ENCODE measurements at places on chromosomes 5 and 9.

DNA sequence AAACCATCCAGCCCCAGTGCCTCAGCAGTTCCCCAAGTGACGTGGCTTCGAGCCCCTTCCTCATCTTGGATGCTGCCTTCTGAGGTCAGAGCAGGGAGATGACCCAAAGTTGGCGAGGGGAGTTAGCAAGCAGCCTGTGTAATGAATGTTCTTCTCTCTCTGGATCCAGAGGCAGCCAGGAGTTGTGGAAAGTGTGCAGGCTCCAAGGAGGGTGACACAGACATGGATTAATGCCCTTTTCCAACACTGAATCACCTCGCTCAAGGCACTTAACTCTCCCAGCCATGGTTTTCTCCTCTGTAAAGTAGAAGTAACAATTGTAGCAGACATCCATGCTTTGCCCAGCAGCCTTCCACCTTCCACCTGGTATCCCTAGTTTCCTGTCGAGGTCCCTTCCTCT, 64.6 kb upstream of the HAND1 start:
- DNase-seq, result no peak

- no peak for DNase-seq
These were observed 7.0 kb downstream of the MAMDC4 start for GRCh38 chr9:136858844-136859757.

DNA sequence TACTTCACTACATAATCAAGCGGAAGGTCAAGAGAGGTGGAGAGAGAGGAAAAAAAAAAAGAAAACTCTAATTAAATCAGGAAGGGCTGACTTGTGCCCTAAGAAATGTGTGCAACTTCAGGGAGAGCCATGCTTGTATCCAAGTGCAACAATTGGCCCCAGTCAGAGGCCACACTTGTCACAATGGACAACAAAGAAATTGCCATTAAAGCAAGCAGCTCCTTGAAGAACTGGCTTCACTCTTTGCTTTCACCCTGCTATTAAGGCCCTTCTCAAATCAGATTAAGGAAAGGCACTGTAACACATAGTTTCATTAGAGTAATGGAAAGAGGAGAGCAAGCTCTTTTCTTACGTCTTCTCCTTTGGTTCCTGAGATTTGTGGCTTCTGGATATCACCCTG, 480.9 kb upstream of the WWC1 start:
- DNase-seq, result no peak

DNA sequence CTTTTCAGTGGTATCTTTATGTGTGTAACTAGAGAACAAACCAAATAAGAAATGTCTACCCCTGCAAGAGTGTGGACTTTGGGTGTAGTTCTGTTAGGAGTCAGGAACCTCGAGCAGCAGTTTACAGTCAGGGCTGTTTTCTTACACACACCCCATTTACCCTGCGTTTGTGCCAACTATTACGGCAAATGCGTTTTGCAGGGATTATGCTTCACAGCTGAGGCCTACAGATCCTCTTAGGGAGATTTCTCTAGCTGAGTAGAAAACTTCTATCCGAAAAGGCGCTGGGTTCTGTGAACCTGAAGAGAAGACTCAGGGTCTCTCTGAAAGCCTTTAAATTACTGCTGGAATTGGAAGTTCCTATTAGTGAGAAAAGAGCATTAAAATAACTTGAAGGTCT, 51.4 kb downstream of the ACER2 start:
- DNase-seq, result no peak

DNA sequence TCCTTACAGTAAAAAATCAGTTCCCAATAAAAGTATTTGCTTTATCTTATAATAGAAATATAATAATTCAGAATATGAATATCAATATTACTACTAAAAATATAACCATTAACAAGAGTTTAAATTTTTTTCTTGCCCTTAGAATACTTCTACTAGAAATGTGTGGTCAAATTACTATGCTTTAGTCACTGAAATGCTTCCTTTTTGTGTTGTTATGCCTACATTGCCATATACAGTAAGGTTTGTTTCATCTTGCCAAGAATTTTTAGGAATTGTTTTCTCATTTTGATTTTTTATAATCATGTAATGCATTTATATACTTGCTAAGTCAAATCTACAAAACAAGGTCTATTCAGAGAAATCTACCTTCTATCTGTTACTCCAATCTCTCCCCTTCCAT, 181.7 kb downstream of the CDK5RAP2 start:
- DNase-seq, result no peak

DNA sequence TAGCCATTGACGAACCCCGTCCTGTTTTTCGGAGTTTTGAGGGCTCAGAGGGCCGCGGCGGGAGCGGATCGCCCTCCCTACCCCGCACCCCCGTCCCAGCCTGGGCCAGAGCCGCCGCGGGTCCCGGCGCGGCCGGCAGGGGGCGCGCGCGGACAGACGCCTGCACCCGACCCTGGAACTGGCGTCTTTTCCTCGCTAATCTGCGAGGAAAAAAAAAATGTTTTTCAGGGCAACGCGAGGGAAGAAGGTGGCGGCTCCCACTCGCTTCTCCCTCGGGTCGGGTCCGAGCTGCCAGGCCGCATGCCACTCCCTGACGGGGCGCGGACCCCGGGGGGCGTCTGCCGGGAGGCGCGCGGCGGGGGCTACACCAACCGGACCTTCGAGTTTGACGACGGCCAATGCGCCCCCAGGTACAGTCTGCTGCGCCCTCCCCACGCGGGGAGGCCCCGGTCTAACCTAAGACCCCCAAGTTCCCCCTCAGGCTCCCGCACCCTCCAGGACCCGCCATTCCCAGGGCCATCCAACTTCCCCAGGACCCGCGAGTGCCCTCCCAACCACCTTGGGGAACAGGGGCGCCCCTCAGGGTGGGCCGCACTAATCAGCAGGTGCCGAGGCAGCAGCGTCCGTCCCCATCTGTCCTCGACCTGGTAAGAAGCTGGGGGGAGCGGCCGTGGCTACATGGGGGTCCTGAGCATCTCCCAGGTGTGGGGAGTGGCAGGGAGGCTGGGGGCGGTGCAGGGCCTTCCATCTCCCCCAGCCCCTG, at the start of gene KCNT1:
Gene KCNT1 (plus strand): TSS at position 227 of the 763 bp plus-strand sequence. CDS start 74 bp downstream, at position 301.
- DNase-seq, result peak; percentile 36

DNA sequence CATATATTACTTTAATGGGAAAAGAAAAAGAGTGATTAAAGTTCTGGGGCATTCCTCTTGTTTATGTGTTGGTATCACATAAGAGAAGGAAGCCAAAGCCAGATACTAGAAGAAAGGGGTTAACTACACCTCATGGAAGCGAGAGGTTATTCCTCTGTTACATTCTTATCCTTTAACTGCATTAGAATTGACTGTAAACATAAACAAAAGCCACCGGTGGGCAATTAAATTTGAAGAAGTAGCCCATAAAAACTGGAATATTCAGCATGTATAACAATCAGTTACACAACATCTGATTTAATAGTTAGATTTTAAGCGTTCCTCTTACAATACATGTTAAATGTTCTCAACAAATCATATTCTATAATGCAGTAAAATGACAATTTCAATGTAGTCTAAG, 18.8 kb downstream of the POU5F2 start:
- no peak for DNase-seq

GRCh38 chr5:83914662-83915418, 194.2 kb upstream of the HAPLN1 start:
- no peak for DNase-seq

DNA sequence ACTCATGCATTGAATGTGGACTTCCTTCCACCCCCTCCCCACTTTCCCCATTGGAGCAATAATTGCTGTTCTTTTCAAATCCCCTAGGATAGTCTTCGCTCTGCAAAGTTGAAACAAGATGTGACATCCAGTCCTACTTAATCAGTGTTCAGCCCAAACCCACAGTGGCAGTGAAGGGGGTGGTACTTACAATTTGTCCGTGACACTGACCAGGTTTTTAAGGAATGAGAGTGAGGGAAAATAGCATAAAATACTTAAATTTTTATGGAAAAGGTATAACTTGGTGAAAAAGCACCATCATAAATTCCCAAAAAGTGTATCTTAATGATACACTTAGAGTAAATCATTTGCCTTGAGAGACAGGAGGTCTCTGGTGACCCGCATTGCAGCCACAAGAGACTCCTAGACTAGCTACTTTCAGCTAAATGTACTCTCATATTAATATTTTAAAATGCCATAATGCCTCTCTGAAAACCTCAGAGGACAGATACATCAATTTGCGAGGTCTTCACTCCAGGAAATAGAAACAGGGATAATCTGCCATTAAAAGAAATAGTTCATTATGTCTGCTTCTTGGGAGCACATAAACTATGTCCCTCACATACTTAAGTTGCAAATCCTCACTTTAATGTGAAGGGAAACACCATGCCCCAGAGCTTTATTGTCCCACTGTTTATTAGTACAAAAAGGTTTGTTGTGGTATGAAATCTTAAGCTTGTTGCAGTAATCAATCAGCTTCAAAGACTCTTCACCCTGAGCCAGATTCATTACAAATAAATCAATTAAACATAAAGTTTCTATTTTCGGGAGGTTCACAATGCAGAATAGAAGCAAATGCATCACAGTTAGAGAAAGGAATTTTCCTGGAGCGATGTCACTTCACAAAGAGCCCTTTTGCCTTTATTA, 343.6 kb upstream of the ISL1 start:
- DNase-seq, result no peak

- DNase-seq, result no peak
These were observed 138.4 kb upstream of the IQGAP2 start for GRCh38 chr5:76264681-76265080.
